Activated naive CD8-positive, alpha-beta T cell treated with anti-CD3 and anti-CD28 coated beads for 36 hours (primary cell): ENCODE measurements at places on chromosomes 4 and X.

DNA sequence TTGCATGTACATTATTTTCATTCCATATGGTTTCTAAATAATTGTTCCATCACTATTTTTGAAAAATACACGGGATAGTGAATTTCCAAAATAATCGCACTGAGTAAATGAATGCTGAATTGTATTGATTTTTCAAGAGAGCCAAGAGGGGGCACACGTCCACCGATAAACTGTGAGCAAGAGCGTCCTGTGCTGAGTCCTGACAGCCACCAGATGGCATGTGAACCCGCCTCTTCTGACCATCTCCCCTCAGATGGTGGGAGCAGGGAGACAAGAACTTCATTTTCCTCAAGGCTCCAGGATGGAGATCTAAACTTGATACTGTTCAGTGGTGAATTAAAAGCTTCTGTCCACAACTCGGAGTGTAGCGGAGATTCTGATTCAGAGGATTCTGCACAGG is 30.6 kb upstream of the IL9R start:
- no peak overlapping the region for H3K4me3 ChIP-seq
- no peaks in the 10 kb centered on the region for H3K4me1 ChIP-seq
- peaks cover 11% of the 10 kb centered on the region for H3K27me3 ChIP-seq
- no peak overlapping the region for H3K27ac ChIP-seq
- DNase-seq = peak; percentile 21

DNA sequence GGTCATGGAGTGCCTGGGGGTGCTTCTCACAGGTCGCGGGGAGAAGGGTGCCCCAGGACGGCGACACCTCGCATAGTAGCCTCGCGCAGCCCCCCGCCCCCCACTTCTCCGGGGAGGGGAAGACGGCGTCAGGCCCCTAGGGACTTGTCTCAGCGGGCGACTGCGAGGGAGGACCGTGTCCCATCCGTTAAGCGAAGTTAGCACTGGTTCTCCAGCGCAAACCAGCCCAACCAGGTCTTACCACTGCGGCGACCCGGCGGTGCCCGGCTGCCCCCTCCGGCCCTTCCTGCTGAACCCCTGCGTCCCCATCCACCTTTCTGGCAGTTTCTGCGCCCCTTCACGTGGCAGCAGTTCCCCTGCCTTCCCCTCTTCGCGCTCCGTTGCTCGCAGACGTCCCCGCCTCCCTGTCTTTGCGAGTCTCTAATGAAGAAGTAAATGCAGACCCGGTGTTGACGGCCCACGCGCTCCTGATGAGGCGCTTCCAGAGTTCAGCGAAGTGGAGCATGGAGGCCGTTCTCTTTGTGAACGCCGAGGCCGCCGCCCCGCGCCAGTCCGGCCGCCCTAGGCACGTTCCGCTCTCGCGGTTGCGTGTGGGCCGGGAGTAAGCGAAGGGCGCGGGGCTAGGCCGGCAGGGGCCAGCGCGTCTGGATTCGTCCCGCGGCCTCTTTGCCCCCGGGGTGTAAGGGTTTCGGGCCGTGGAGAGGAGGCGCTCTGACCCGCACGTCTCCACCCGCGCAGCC is 3.0 kb downstream of the SLIT2 start:
- H3K4me3 ChIP-seq = no peak overlapping the region
- H3K27me3 ChIP-seq = peaks cover 60% of the 10 kb centered on the region
- H3K27ac ChIP-seq = no peak overlapping the region
- no peak for DNase-seq
- peaks cover 4% of the 10 kb centered on the region for H3K4me1 ChIP-seq

GRCh38 chr4:139978692-139979091 is 175.3 kb downstream of the MAML3 start:
- peak; percentile 40 for DNase-seq
- H3K36me3 ChIP-seq = peaks cover 6% of the 10 kb centered on the region
- H3K27ac ChIP-seq = peak overlapping the region; percentile 64
- no peak overlapping the region for H3K4me3 ChIP-seq
- H3K4me1 ChIP-seq = peaks cover 26% of the 10 kb centered on the region

GRCh38 chr4:385934-386707 is 48.5 kb downstream of the ZNF141 start:
- peaks cover 29% of the 10 kb centered on the region for H3K36me3 ChIP-seq
- H3K4me1 ChIP-seq = peaks cover 10% of the 10 kb centered on the region
- H3K27ac ChIP-seq = no peak overlapping the region
- no peak for DNase-seq
- H3K4me3 ChIP-seq = no peak overlapping the region

DNA sequence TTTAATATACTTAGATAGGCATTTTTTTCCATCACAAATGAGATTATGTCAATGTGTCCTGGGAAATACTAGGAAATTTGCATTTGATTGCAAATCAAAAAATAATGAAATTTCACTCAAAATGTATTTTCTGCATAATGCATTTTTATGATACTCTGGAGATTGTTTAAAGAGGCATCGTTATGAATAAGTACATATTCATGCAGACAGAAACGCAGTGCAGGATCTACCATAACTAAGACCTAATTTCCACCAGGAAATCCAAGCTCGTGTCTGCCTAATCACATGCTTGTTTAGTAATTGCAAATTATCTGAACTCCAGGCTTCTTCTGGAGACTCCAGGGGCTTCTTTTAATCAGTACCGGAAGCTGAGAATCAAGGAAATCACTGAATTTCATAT is 163.5 kb upstream of the MXRA5 start:
- H3K4me1 ChIP-seq = no peaks in the 10 kb centered on the region
- no peak for DNase-seq
- no peak overlapping the region for H3K27ac ChIP-seq
- H3K27me3 ChIP-seq = no peaks in the 10 kb centered on the region
- no peaks in the 10 kb centered on the region for H3K36me3 ChIP-seq

DNA sequence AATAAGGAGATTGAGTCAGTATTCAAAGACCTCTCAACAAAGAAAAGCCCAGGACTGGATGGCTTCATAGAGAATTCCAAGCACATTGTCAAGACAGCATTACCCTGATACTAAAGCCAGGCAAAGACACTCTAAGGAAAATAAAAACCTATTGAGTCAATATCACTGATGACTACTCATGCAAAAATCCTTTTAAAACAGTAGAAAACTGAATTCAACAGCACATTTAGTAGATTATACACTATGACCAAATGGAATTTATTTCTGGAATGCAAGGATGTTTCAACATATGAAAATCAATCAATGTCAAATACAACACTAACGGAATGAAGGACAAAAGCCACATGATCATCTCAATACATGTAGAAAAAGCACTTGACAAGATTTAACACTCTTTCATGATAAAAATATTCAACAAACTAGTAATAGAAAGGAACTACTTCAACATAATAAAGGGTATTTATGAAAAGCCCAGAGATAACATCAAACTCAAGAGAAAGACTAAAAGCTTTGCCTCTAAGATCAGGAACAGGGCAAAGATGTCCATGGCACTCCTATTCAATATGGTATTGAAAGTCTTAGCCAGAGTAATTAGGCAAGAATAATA is 633.3 kb downstream of the ANKRD50 start:
- H3K27me3 ChIP-seq = no peaks in the 10 kb centered on the region
- no peak overlapping the region for H3K4me3 ChIP-seq
- H3K27ac ChIP-seq = no peak overlapping the region
- H3K36me3 ChIP-seq = no peaks in the 10 kb centered on the region
- H3K4me1 ChIP-seq = no peaks in the 10 kb centered on the region

DNA sequence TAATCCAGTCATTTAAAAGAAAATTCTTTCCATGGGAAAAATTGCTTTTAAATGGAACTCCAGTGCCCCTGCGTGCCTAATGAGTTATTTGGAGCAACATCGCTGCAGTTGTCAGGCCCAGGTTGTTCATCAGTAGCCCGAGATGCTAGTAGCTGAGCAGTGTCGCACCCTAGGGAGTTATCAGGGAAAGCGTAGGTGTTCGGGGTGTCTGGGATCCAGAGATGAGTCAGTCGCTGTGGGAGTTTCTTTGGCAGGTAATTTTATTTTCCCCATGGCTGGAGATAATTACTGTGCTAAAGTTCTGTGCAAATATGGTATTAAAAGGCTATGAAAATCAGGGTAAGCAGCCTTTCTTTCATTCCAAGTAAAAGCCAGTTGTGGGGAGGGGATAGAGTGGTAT is 49.4 kb downstream of the ANXA3 start:
- no peak overlapping the region for H3K4me3 ChIP-seq
- H3K36me3 ChIP-seq = no peaks in the 10 kb centered on the region
- H3K4me1 ChIP-seq = no peaks in the 10 kb centered on the region
- no peak for DNase-seq
- peaks cover 3% of the 10 kb centered on the region for H3K27me3 ChIP-seq

DNA sequence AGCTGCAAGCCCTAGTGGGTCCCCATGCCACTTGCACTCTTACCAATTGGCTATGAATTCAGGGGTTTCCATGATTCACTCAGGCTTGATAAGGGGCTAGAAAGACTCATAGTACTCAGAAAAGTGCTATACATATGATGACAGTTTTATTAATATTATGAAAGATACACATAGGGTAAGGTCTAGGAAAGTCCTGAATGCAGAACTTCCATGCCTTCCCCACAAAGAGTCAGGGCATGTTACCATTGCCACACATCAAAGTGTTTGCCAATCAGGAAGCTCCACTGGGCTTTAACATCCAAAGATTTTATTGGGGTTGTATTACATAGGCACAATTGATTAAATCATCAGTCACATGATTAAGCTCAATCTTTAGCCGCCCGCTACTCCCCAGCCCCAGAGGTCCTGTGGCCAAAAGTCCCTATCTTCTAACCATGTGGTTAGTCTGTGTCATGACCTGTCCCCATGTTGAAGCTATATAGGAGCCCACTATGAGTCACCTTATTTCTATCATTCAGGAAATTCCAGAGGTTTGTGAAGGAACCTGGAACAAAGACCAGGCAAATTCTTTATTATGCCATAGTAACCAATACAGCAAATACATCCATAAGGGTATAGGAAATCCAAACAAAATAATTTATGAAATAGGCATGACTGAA is 635.6 kb downstream of the STPG2 start:
- no peaks in the 10 kb centered on the region for H3K27me3 ChIP-seq
- DNase-seq = no peak
- H3K36me3 ChIP-seq = no peaks in the 10 kb centered on the region
- H3K4me3 ChIP-seq = no peak overlapping the region
- no peak overlapping the region for H3K27ac ChIP-seq

DNA sequence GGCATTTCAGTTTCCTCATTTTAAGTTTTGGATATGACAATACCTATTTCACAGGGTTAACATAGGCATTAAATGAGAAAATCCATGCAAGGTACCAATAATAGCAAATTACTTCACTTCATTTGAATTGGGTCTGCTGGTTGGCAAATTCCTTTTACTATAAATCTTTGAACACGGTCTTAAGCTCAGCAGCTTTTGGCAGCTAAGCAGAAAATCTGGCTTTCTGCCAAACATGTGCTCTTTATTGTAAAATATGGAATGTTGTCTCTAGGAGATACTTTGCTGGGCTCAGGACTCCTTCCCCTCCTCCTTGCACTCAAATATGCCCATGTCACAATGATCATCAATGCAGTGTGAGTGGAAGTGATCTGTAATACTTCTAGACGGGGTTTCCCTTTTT is 16.8 kb upstream of the DMP1 start:
- H3K27me3 ChIP-seq = peaks cover 5% of the 10 kb centered on the region
- no peak overlapping the region for H3K4me3 ChIP-seq

- H3K4me3 ChIP-seq = no peak overlapping the region
- H3K36me3 ChIP-seq = no peaks in the 10 kb centered on the region
- no peak for DNase-seq
- no peaks in the 10 kb centered on the region for H3K27me3 ChIP-seq
- H3K4me1 ChIP-seq = no peaks in the 10 kb centered on the region
These were observed 56.4 kb upstream of the SLIT2 start for GRCh38 chr4:20195071-20195885.

DNA sequence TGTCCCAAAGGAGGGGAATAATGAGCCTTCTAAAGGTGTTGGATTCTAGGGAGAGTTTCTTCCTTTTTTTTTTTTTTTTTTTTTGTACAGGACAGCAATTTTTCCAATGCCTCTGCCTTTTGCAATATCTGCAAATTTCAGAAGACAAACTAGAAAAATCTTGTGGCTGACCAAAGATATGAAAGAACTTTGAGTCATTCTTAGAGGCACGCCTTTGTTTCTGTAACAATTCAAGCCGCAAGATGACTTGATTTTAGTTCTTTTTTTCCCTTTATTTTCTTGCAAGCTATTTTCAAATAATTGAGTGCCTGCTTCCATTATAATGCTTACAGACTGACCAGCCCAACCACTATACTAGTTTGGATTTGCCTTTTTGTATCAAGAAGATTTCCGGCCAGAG is 47.6 kb upstream of the UXT start:
- H3K4me1 ChIP-seq = no peaks in the 10 kb centered on the region
- DNase-seq = no peak
- H3K27ac ChIP-seq = no peak overlapping the region
- peaks cover 5% of the 10 kb centered on the region for H3K27me3 ChIP-seq
- H3K36me3 ChIP-seq = no peaks in the 10 kb centered on the region

DNA sequence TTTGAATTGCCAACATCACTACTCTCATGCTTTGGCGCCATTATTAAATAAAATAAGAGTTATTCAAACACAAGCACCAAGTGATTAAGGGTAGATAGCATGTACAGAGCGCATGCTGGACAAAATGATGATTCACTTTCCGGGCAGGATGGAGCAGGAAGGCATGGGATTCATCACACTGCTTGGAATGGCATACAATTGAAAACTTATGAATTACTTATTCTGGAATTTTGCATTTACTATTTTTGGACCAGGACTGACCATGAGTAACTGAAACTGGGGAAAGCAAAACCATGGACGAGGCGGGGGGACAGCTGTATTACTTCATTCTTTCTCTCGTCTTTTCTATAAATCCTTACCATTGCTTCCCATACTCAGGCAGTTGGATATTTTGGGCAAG is 28.5 kb upstream of the FGF5 start:
- DNase-seq = no peak
- H3K27me3 ChIP-seq = peaks cover 5% of the 10 kb centered on the region
- no peak overlapping the region for H3K27ac ChIP-seq
- H3K4me1 ChIP-seq = no peaks in the 10 kb centered on the region
- H3K36me3 ChIP-seq = no peaks in the 10 kb centered on the region
- no peak overlapping the region for H3K4me3 ChIP-seq

DNA sequence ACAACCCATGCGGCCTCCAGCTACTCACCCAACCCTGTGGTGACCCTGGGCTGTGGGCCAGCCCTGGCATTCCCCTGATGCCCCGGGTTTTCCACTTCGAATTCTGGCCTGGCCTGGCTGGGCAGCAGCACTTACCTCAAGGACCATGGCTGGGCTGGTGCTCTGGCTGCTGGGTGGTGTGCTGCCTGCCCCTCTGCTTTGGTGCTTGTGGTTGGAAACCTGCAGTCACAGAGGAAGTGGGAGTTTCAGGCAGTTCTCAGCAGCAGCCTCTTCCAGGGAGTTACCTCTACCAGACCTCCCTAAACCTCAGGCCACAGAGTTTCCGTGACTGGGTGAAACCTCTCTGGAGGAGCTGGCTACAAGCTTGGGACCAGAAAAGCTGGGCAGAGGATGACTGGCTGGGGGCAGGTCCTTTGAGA is at the start of gene CXCR3:
TSS of gene CXCR3 (minus strand) at position 209 of the 419 bp plus-strand sequence. CDS start at position 147, 62 bp downstream.
- no peaks in the 10 kb centered on the region for H3K27me3 ChIP-seq
- DNase-seq = peak; percentile 85
- H3K4me1 ChIP-seq = peaks cover 60% of the 10 kb centered on the region
- H3K4me3 ChIP-seq = peak within 1 kb of the TSS; percentile 94
- H3K36me3 ChIP-seq = peaks cover 54% of the 10 kb centered on the region
